Activated CD4-positive, alpha-beta T cell treated with anti-CD3 and anti-CD28 coated beads, Interleukin-2, amount 10 ng/mL, durations not matched to agents 7 days and 5 days (primary cell): ENCODE measurements at places on chromosomes 5 and 9. TPM values are rescaled to one million over a fixed set of nuclear protein-coding genes. Genes with fewer than 3 reads are reported as not detected.

Gene FAM81B
- total RNA-seq: not detected

Gene UBE2QL1
- total RNA-seq: not detected

Gene OR1J2
- not detected for total RNA-seq

Gene IFNK
- not detected for total RNA-seq

Gene KIAA0825
- 2.7 TPM for total RNA-seq

Gene SIT1
- total RNA-seq: 195 TPM

Gene FABP6
- total RNA-seq: not detected

Gene ZFP62
- 35.6 TPM for total RNA-seq

Gene PCDHB15
- total RNA-seq: not detected

Gene EGFLAM
- not detected for total RNA-seq

Gene CDH6
- not detected for total RNA-seq

Gene POU5F2
- 0.97 TPM for total RNA-seq

Gene ANKRD18B
- 0.97 TPM for total RNA-seq

Gene PRLR
- total RNA-seq: not detected

Gene CAVIN4
- total RNA-seq: 0.10 TPM

Gene RNF208
- total RNA-seq: 2.7 TPM

Gene TICAM2
- total RNA-seq: 1.1 TPM

Gene TMEM252
- total RNA-seq: not detected

Gene RNF180
- not detected for total RNA-seq

Gene GABRA6
- not detected for total RNA-seq

Gene GDNF
- total RNA-seq: not detected

Gene ENTR1
- total RNA-seq: 62.3 TPM

Gene SOX30
- total RNA-seq: not detected

Gene LRRTM2
- total RNA-seq: not detected

Gene SLC23A1
- 0.77 TPM for total RNA-seq

Gene PBX3
- total RNA-seq: 21.5 TPM

Gene C5orf34
- total RNA-seq: 11.0 TPM

Gene BSPRY
- 2.0 TPM for total RNA-seq

Gene PDGFRB
- total RNA-seq: 1.9 TPM

Gene TERT
- total RNA-seq: 5.6 TPM

Gene KLF4
- 0.42 TPM for total RNA-seq

Gene TAS2R1
- not detected for total RNA-seq

Gene TAF11L5
- not detected for total RNA-seq

Gene TNFSF15
- total RNA-seq: 2.0 TPM

Gene TEX48
- 0.83 TPM for total RNA-seq

Gene WNK2
- not detected for total RNA-seq

Gene WDR70
- 38.3 TPM for total RNA-seq

Gene SPATA31E1
- total RNA-seq: not detected

Gene GAS1
- 0.62 TPM for total RNA-seq

Gene PFN3
- not detected for total RNA-seq

Gene MCC
- total RNA-seq: 2.9 TPM

Gene GMCL2
- total RNA-seq: not detected
